Omental fat pad (tissue), 4 donors: ENCODE measurements at places on chromosomes 12 and 14. TPM values are rescaled to one million over a fixed set of nuclear protein-coding genes. Genes with fewer than 3 reads are reported as not detected.

LRCOL1 gene
- not detected for total RNA-seq

KRT75 gene
- total RNA-seq = not detected

GALNT16 gene
- total RNA-seq = 9.6 TPM

KLHL33 gene
- total RNA-seq = 0.31 TPM

RECQL gene
- total RNA-seq = 41.6 TPM

NTN4 gene
- total RNA-seq = 15.1 TPM

ADCY4 gene
- total RNA-seq = 41.1 TPM

IFNG-AS1 gene
- 0.28 TPM for total RNA-seq

TOMM20L gene
- total RNA-seq = not detected

LTB4R gene
- 5.0 TPM for total RNA-seq

KCNH3 gene
- total RNA-seq = 0.63 TPM

RNFT2 gene
- 1.6 TPM for total RNA-seq

TMPRSS12 gene
- not detected for total RNA-seq

DNA sequence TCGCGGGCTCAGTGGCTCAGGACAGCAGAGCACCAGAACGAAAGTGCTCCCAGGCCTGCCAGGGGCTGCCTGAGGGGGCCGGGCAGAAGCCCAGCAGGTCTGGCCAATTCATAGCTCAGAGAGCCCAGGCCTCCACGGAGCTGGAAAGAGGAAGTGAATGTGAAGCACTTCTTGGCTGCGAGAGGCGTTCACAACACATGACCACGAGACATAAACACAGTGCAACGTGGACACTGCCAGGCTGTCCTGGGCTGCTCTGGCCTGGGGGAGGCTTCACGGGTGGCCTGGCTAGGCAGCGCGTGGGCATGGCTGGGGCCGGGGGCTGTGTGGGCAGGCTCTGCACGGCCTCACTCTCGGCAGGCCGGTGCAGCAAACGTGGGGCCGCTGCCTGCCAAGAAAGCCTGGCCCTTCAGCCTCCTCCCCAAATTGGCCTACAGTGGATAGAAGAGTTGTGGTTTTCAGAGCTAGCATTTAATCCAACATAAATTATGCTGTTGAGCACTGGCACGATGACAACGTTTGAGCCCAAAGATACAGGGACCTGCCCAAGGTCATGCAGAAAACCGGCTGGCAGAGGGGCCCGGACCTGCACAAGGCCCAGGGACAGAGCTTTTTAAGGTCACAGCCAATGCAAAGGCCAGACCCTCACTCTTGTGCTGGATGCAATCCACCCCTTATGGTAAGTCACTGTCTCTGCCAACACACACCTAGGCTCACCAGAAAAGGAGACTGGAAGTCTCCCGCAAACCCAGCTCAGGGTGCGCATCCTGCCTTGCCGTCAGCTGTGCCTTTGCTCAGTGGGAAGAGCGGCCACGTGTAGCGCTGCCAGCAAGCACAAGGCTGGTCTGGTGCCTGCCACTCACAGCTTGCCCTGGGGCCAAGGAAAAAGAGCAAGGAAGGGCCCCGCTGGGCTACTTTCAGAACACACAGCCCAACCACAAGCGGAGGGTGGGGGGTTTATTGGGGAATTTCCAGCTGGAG, 8.6 kb downstream of the SLC25A29 start:
- DNase-seq = no peak

DNA sequence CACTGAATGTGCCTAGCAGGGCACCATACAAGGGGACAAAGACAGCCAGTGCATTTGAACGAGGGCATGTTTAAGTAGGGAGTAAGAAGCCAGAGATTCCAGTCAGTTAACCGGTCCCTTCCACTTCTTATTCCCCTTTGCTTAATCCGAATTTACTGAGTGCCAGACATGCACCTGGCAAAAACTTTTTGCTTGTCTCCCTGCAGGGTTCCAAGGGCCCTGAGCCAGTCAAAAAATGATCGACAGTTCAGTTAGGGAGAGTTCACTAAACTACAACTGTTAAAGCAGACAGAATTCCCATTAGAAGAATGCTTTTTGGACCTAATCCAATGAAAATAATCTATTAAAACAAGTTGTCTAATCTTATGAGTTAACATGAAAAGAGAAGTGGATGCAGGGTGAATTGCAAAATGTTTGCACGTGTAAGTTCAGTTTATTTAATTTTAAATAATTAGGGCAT, 193.8 kb downstream of the TMTC2 start:
- no peak for DNase-seq

DNA sequence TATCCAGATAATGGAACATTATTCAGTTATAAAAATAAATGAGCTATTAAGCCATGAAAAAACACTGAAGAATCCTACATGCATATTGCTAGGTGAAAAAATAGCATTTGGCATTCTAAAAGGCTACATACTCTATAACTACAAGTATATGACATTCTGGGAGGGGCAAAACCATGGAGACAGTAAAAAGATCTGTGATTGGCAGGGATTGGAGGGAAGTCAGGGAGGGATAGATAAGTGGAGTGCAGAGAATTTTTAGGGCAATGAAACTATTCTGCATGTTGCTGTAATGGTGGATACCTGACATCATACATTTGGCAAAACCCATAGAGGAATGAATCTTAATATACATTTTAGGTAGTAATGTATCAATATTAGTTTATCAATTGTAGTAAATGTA, 63.1 kb upstream of the SLC38A2 start:
- no peak for DNase-seq

GRCh38 chr14:24630087-24630871, 3.7 kb downstream of the GZMB start:
- DNase-seq = no peak

GRCh38 chr14:61622051-61622450, 73.3 kb upstream of the HIF1A start:
- no peak for DNase-seq

- DNase-seq = no peak
These were observed 49.2 kb upstream of the BCAT1 start for GRCh38 chr12:24997970-24998582.

DNA sequence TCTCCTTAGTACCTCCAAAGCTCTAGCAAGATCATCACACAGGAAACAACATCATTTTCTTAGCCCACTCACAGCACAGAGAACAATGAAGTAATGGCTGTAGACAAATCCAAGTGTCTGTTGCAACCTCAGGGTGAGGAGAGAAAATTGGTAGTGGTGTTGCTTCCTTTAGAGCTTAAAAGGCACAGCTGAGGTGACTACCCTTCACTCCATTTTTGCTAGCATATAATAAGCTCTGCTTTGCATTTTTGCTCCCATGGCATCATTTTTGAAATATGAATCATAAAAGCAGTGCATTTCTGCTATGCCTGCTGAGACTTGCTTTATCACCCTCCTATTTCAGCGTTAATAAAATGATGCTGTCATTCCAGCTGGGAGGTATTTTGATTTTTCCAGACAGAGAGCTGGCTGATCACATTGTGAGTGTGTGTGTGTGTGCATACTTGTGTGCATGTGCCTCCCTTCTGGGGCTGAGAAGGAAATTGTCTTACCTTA, 18.5 kb upstream of the PCNX1 start:
- DNase-seq = no peak

DNA sequence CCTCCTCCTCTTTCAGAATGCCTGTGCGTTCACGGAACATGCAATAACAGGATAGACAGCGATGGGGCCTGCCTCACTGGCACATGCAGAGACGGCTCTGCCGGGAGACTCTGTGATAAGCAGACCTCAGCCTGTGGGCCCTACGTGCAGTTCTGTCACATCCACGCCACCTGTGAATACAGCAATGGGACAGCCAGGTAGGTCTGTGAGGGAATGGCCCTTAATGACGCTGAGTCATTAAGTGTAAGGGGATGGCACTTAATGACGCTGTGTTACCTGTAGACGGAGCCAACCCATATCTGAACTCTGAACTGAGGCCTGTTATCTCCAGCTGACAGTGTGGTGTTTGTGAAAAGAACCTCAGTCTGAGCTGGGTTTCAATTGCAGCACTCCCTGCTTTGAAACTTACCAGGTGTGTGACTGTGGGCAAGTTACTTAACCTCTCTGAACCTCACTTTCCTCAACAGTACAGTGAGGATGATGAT, 86.9 kb downstream of the STAB2 start:
- no peak for DNase-seq

- DNase-seq = no peak
These were observed 14.0 kb downstream of the NPC2 start for GRCh38 chr14:74478996-74479635.

DNA sequence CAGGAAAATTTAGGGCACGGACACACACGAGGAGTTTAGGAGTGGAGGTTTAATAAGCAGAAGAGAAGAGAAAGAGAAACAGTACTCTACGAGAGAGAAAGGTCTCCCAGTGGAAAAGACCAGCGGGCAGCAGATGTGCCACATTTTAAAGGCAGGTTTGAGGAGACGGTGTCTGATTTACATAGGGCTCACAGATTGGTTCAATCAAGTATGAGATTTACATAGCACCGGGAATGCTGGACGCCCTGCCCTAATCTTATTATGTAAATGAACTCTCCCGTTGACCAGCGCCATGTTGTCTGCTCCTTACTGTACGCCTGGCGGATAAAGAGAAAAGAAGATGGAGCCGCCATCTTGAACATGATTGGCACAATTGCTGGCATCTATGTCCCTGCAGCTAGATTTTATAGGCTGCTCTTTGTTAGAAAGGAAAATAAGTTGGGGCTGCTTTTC, 17.9 kb downstream of the NFKBIA start:
- no peak for DNase-seq

GRCh38 chr14:44657696-44658388, 150.8 kb upstream of the FSCB start:
- no peak for DNase-seq

DNA sequence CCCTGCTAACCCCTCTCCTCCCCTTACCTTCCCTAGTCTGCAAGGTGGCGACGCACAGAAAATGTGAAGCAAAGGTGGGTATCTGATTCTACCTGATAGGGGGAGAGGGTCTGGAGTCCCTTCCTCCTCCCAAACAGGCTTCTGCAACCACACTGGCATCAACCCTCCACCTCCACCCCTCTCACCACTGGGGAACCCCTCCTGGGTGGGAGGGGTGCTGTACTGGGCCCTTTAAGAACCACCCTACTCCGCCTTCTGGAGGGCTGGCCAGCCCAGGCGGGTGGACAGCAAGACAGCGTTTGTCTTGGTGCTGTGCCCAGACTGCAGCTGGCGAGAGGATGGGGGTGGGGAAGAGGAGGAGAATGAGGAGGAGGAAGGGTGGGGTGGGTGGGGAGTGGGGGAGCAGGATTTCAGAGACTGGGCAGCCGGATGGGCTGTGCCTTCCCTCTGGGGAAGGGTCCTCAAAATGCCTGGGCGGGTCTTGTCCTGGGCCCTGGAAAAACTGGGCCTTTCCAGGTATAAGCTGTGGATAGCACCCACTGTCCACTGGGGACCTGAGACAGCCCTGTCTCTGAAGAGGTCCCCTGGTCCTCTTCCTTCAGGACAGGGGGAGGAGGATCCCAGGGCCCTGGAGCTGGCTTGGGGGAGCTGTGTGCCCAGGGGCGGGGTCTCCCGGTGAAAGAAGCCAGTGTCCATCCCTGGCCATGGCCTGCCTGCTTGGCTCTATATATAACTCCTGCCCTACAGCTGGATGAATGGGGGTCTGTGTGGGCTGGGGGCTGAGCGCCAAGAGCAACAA, 2.8 kb downstream of the TNS2 start:
- no peak for DNase-seq

GRCh38 chr12:95118138-95118787, 44.8 kb upstream of the NR2C1 start:
- DNase-seq = no peak

DNA sequence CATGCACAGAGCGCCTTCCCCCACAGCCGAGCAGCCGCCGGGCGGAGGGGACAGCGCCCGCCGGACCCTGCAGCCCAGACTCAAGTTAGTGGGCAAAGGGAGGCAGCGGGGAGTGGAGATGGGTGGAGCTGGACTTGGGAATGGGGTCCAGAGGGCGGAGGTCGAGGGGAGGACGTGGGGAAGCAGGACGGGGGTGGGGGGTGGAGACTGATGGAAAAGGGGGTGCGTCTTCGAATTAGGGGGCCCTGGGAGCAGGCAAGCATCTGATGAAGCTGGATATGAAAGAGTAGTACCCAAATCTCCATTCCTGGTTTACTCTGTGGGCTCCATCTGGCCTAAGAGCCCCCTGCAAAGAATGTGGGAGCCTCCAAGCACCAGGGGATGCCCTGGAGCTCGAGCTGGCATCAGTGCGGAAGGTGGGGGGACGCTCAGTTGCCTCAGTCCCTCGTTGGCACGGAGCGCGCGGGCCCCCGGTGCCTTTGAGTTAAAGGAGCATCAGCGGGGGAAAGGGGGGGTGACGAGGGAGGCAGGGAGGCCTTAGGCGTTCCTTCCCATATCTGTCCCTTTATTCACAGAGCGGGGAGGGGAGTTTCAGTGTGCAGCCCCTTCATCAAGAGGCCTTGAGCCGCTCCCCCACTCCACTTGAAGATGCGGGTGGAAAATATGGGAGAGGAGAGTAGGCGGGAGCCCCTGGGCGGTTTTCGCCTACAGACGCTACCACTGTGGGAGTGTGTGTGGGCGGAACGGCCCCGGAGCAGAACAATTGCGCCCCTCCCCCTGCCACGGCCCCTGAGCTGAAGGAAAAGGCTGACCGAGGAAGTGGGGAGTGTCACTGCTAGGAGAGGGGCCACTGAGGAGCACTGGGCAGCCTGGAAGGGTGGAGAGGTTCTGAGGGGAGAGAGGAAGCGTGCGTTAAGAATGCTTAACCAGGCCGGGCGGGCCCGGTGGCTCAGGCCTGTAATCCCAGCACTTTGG, 644 bp downstream of the NAB2 start:
- DNase-seq = no peak

- DNase-seq = no peak
These were observed 43.7 kb downstream of the LTBP2 start for GRCh38 chr14:74568380-74568649.

DNA sequence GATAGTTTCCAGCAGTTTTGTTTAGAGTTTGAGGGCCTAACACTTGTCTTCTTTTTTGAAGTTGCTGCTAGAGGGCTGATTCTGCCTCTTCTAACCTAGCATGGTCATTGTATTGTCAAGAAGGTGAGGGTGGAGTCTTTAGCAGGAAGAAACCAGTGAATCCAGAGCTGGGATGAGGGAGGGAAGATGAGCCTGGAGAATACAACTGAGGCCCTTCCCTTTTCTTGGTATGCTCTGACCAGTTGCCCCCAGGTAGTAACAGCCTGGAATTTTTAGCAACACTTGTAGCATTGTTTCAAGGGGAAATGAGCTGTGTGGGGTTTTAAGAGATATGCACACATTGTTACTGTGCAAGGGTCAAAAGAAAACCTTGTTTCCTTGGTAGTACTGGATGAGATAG, 9.0 kb downstream of the FLVCR2 start:
- DNase-seq = no peak

DNA sequence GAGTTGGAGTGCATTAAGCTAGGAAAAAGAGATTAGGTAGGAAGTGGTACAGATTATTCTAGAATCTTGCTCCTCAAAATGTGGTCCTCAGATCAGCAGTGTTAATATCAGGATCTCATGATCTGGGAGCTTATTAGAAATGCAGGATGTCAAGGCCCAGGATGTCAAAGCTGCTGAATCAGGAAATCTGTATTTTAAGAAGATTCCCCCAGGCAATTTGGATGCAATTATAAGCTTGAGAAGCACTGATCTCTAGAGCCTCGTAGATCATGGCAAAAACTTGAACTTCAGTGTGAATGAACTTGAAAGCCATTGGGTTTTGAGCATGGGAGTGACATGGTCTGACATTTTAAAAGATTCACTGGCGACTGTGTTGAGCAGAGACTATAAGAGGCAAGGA, 6.6 kb downstream of the NCAPD2 start:
- DNase-seq = no peak
